ENCODE measurements at places on chromosomes 6 and 20.

- no peak for DNase-seq
Measured at GRCh38 chr6:169266746-169267591, 13.3 kb upstream of the THBS2 start.

DNA sequence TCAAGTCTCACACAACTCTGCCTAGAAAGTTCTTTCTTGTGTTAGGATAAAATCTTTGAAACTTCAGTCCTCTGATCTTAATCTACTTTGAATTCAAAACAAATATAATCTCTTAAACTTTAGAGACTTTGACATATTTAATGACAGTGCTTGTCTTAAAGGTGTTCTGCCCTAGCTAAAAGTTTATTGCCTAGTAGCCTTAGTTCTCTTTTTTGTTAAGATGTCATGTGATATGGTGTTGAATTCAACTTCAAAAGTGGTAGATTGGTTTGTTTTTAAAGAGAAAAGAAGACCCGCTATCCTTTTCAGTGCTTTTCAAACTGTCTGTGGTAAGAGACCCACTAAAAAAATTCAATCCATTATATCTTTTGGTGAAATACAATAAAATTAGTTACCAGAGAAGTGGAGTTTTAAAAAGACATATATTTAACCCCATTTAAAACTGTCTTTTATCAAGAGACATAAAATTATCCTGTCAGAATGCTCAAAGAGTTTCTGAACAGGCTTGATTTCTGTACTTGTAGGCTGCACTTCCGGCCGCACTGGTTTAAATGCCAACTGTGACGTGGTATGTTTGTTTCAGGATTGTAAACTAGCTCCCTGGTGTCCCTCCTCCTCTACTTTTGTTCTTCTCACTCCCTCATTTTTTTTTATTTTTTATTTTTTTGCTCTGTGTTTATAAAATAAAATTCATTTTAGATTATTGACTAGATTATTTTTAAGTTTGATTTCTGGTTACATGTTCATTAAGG is 76.5 kb downstream of the QKI start:
- peak; percentile 5 for DNase-seq

GRCh38 chr20:31890646-31891045 is 20.2 kb downstream of the TTLL9 start:
- no peak for DNase-seq

DNA sequence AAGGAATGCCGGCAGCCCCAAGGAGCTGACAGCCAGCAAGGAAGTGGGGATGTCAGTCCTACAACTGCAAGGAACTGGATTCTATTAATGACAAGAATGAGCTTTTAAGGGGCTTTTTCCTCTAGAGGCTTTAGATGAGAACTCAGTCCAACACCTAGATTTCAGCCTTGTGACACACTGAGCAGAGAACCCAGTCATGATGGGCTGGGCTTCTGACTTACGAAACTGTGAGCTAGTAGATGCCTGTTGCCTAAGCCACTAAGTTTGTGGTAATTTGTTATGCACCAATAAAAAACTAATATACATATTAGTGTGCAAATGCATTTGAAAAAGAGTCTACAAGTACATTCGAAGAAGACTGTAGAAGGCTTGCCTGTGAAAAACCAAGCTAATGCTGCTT is 263.3 kb downstream of the SOX4 start:
- no peak for DNase-seq

DNA sequence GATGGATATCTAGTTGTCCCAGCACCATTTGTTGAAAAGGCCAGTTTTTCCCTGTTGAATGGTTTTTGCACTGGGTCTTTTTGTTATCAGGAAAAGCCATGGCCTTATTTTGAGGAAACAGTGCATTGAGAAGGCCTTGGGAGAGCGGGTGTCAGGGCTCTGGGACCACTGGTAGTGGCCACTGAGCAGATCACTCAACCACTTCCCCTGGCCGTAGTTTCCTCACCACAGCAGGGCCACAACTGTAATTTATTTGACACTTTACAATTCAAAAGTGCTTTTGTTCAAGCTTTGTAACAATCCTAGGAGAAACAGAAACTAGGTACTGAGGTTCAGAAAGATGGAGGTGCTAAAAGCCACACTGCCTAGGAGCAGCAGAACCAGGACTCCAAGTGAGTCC is 281.8 kb downstream of the GMDS start:
- DNase-seq, result no peak

- DNase-seq, result no peak
Measured at GRCh38 chr20:18388860-18389259, 78.0 kb downstream of the DZANK1 start.

DNA sequence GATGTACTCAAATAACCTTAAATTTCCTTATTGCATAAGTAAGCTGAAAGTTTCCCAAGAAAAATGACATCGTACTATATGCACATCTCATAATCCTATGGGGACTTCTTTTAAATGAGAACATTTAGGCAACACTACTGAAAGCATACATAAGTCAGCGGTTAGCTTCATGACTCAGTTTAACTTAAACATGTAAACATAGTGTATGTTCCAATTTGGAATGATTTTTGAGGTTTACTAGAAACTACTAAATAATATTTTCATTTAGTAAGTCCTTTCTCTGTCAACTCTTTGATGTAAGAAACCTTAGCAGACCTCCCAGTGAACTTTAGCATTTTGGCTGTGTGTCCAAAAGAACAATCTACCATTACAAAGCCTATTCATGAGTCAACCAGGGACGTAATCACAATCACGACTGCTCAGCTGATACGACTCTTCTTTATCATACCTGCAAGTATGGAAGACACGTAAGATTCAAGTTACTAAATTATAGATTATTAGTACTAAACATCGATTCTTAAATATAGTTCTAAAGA is 19.3 kb downstream of the HIVEP2 start:
- DNase-seq, result no peak

- peak; percentile 39 for DNase-seq
Measured at GRCh38 chr6:35602133-35602946, 86.4 kb downstream of the FKBP5 start.

GRCh38 chr6:34231566-34232336 is 4.9 kb upstream of the HMGA1 start:
- no peak for DNase-seq
